IMR-90 (cell line): ENCODE measurements at places on chromosomes 6 and 20.

- DNase-seq: no peak
Observed at GRCh38 chr20:62066339-62066982, 780 bp upstream of the TAF4 start.

GRCh38 chr6:40535819-40536380, 51.3 kb downstream of the LRFN2 start:
- DNase-seq: no peak

DNA sequence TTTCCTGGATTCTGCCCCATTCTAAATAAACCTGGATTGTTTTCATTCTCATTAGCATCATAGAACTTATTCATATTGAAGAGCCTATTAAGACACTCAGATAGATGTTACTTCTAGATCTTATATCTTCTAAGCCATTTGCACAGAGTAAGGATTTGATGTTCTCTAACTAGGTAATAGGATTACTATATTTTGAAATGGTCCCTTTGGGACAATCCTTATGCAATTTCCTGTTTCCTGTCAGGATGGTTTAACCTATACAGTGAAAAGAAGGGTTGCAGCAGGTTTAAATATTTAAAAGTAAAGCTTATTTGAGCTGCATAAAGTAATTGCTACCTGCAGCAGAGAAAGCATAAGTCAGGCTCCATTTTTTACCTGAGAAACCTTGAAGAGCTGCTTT, 860.1 kb downstream of the TFAP2A start:
- DNase-seq: no peak

DNA sequence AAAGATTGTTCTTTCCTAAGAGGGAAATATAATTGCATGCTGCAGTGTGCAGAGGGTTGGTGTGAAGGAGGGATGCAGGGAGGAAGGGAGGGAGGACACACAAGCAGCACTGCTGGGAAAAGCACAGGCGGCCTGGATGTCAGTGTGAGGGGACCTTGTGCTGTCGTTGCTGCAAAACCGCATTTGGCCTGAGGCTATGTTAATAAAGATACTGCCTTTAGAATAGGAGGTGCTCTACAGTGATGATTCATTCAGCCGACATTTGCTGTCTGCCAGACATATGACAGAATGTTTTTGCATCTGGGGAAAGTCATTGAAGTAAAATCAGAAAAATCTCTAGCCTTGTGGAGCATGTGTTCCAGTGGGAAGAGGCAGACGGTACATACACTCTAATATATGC, 50.5 kb upstream of the TRIM26 start:
- DNase-seq: peak; percentile 72

GRCh38 chr6:48615041-48615440, 504.0 kb upstream of the PTCHD4 start:
- peak; percentile 30 for DNase-seq

GRCh38 chr6:32183483-32184083, 470 bp downstream of the AGER start:
- DNase-seq: no peak

- no peak for DNase-seq
Observed at GRCh38 chr20:46853926-46854325, 40.7 kb upstream of the EYA2 start.

DNA sequence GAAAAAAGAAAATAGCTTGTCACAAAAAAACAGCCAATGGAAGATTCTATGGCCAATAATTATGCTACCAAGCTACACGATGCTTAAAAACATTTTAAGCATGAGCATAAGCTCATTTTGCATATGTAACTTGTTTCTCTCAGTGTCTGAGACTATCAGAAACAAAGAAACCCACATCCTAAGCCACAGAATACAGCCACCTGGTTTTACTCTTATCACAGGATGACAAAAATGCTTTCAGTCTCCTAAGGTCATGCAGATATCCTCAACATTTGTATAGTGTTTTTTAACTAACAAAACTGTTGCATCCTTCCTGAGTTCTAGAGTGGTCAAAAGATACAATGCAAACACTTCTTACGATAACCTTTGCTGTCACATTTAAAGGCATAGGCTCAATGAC, 172.1 kb upstream of the RUNX2 start:
- no peak for DNase-seq

GRCh38 chr6:110486756-110487155, 10.3 kb upstream of the SLC22A16 start:
- DNase-seq: no peak

DNA sequence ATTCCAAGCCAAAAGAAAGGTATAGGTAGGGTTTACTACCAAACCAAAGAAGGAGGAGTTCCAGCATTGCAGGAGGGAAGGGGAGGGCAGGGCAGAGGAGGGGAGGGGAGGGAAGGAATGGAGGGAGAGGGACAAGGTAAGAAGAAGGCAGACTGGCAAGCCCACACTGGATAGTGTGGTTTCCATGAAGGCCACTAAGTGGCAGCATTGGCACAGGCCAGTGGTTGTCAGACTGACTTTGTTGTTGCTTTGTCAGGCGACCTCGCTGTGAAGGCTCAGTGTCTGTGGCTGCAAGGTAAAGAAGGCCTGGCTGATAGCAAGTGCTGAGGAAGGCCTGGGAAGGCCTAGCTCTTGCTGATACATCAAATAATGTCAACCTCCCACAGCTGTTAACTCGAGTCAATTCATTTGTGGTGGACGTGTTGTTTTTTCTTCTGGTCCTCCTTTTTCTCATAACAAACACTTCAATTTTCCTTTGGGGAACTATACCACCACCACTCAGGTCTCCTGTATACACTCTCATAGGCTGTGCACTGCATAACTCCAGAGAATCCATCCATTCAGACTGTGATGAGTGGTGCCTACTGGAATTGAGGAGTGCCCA, 7.7 kb upstream of the ZNF334 start:
- DNase-seq: peak; percentile 64

GRCh38 chr20:41061155-41061554, 32.5 kb downstream of the TOP1 start:
- DNase-seq: no peak

DNA sequence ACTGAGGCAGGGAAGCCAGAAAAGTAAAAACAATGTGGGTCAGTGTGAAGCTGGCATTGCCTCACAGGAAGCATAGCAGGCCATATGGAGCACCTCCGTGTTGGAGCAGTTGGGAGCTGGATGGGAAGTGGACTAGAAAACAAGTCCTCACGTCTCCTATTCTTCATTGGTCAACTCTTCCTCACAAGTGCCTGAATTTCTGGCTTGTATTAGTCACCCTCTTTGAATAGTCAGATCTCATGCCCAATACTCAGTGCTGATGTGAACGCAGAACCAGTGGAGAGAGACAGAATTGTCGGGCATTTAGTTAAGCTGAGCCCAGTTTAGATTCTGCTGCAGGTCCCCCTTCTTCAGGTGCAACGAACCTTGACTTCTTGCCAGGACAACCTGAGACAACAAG, 22.3 kb upstream of the RSPO3 start:
- no peak for DNase-seq

DNA sequence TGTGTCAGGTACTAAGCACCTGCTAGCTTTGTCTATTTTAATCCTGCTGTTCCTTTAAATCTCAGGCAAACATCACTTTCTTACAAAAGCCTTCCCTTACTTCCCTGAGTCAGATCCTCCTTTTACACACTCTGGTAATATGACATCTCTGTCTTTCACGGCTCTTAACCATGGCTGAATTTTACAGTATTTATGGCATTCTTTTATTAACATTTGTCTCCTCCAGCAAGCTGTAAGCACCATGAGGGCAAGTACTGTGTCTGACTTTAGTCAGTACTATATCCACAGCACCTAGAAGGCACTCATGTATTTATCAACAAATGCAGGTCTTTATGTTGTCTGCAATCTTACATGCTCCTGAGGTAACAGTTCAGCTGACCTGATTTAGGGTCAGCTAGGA, 33.7 kb upstream of the HBS1L start:
- no peak for DNase-seq

- DNase-seq: peak; percentile 5
Observed at GRCh38 chr20:52572687-52573086, 381.1 kb upstream of the ZFP64 start.

GRCh38 chr20:11376998-11377397, 540.7 kb upstream of the BTBD3 start:
- peak; percentile 90 for DNase-seq

GRCh38 chr20:17795501-17796071, 95.8 kb downstream of the BANF2 start:
- no peak for DNase-seq

DNA sequence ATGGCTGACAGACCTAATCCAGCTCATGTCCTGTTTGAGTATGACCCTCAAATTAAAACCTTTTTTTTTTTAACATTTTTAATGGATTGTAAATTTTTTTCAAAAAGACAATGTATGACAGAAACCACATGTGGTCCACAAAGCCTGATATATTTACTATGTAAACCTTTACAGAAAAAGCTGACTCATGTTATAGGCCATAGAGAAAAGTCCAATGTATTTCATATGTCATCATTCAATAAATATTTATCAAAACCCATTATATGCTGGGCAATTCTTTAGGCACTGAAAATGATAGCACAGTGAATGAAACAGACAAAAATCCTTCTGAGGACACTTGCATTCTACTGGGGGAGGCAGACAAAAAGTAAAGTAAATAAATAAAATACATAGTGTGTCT, 826.2 kb upstream of the FLRT3 start:
- DNase-seq: no peak

DNA sequence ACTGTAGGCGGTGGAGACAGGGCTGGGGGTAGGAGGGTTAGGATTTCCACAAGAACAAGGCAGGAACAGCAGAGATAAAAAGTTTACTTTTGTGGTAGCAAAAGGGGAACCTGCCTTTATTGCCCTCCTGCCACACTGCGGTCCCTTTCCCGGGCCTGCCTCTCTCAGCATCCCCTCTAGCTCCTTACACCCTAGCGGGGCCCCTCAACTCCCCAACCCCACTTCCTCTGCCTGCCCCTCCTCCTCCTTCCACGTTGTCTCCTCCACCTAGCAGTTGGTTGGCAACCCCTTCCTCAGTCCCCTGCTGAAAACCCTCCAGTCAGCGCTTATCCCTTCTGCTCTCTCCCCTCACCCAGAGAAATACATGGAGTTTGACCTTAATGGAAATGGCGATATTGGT, 714 bp downstream of the AIF1 start:
- DNase-seq: no peak

GRCh38 chr6:144460327-144461095, 175.4 kb downstream of the UTRN start:
- no peak for DNase-seq

DNA sequence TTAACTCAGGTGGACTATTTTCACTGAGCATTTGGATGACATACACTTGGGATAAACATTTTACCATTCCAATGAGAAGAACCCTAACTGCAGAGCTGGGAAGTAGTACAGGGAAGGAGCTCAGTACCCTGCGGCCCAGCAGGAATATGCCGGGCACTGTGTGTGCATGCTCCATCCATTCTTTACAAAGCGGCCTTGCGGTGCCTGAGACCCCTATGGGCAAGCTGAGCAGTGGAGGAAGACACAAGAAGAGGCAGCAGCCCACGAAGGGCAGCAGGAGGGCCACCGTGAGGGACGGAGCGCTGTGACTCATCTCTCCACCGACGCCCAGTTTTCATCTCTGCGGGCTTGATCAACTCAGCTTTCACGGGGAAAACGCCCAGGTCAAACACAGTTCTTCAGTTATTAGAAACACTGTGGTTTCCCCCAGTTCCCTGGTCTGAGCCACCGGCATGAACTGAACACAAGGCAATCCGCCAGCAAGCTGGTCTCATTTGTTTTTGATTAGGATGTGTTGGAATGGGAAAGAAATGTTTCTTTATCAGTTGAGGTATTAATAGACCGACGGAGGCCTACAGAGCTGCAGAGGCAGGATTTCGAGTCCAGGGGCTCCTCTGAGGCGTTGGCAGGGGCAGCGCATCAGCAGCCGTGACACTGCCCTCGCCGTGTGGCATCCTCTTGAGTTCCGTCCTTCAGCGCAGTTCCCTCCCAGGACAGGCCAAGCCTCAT, 44.9 kb downstream of the IRF4 start:
- peak; percentile 60 for DNase-seq

DNA sequence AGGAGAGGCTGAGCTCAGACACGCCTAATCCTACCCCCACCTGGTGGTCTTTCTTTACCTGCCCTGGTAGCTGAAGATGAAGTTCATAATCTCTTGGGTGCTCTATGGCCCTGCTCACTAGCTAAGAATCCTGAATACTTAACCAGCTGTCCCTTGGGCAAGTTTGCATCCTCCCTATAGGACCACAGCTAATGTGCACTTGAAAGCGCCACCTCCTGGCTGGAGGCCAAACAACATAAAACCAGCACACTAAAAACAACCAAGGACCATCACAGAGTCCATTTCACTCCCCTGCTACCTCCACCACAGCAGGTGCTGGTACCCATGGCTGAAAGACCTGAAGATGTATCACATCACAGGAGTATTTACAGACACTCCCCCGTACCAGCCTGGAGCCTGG, 155.5 kb upstream of the SLC24A3 start:
- DNase-seq: no peak

DNA sequence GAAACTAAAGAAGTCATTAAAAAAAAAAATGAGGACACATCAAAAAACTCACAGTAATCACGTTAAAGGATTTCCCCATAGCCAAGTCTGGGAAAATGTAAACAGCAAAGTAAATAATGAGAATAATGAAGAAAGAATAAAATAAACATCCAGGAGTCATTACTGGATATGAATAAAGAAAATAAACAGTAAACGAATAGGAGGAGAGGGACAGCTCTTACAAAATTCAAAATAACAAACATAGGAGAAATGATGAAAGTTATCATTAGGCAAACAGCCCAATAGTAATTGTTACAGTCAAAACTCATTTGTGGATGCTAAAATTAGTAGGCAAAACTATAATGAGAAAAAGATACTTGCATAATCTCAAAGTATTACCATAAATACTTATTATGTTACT, 8.0 kb upstream of the UBD start:
- DNase-seq: no peak

DNA sequence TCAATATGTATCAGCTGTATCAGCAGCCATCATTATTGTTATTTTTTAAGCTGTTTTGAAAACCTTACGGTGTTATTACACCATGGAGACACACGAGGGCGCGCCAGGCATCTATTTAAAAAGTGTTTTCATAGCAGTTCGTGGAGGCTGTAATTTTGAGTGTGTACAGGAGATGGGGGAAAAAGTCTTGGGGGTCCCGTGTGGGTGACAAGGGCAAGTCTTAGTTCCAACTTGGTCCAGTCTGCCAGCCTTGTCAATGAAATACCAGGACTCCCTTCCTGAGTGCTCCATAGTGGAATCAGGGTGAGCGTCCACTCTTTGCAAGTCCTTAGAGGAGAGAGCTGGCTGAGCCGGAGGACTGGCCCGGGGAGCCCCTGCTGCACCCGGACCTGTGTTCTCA, 43.3 kb downstream of the SLC2A10 start:
- DNase-seq: peak; percentile 62

DNA sequence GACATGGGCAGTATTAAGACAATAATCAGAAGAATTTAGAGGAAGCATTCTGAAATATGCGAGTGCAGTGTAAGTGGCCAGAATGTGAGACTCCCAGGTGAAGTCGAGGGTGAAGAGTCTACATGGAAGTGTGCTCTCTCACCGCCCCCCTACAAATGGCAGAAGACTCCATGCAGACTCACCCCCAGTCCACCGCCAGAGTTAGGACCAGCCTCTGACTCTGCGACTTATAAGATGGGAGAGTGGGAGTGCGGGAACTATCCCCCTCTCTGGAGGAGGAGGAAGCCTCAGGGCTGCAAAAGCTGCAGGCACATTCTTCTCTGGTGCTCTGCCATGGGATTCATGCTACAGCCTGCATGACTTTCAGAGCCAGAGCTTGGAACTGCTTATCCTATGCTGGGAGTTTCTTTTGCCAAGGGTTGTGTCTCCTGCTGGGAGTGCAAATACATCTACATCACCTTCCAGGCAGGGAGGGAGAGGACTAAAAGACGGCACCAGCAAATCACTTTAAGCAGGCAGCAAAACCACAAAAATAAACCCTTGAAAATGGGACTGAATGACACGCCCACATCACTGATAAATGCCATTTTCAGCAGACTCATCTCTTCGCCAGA, 206.7 kb upstream of the SULF2 start:
- DNase-seq: no peak
